GM12891 (cell line): ENCODE measurements at places on chromosomes 4 and X.

GRCh38 chr4:15352524-15352923 is 75.3 kb upstream of the C1QTNF7 start:
- no peak for DNase-seq

DNA sequence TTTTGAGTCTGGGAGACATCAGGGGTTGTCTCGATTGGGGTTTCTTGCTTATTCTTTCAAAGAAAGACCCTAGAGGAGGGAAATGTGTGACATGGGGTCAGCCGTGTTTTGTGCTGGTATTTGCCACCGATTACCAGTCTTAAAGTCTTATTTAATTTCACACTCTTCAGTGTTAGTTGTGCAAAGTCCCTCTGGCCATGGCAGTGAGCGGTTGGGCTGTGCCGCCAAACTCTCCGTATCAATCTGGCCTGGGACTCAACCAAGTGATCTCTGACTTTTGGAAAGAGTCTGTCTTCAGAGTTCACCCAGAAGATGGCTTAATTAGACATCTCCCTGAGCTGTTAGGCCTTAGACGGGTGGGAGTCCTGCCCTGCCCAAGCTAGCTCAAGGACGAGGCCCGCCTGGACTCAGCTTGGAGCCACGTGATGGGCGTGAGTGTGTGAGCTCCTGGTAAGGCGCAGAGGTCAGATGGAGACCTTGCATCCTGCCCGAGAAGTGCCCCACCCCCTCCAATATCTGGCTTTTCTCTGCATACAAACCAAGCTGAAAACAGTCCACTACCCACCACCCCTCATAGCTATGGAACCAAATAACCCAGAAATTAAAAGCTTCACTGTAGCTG is 3.8 kb upstream of the PITX2 start:
- DNase-seq, result no peak

DNA sequence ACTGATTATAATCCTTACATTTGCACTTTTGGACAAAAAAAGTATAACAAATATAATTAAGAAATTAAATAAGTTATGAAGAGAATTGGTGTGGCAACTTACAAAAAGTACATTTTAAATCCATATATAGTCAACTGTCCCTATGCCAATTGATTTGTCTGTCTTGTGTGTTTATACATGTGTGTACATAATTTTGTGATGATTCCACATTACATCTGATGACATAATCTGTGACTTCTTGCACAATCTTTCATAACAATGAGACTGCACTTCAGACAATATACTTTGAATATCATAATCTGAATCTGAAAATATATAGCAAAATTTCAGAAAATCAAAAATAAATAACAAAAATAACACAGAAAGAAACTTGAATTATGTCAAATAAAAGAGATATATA is 953.4 kb downstream of the FAT4 start:
- DNase-seq, result no peak

- no peak for DNase-seq
Measured at GRCh38 chr4:167233685-167234315, 494 bp downstream of the SPOCK3 start.

GRCh38 chr4:74092957-74093356 is 6.0 kb downstream of the CXCL2 start:
- no peak for DNase-seq

- DNase-seq, result no peak
Measured at GRCh38 chr4:83212041-83212851, 72.4 kb downstream of the COQ2 start.
